Stimulated activated CD8-positive, alpha-beta memory T cell treated with anti-CD3 and anti-CD28 coated beads, Interleukin-15, amount 100 ng/mL, for 1 hour (primary cell): ENCODE measurements at places on chromosomes 16 and 17.

GRCh38 chr17:10126616-10127501, 71.5 kb downstream of the GAS7 start:
- no peak for DNase-seq

DNA sequence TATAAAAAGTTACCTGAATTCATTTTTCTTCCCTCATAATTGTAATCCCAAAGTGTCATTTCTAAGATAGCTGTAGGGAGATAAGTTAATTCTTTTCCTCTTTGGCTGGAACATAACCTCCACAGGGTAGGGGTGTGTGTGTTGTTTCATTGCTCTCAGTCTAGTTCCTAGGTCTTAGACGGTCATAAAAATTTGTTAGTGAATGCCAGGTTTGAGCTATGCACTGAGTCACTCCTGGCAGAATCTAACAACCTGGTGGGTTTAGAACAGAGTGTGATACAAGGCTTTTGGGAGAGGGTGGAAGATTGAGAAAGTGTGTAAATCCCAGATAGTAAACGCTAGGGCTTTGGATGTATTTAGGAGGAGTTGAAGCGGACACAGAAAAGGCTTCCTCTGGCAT, 894 bp upstream of the PHKG2 start:
- DNase-seq: no peak

- DNase-seq: no peak
These were observed 206.0 kb upstream of the CHMP6 start for GRCh38 chr17:80785477-80786178.

GRCh38 chr16:75457485-75458021, 6.9 kb downstream of the TMEM170A start:
- DNase-seq: no peak

- no peak for DNase-seq
These were observed 38.2 kb upstream of the PIRT start for GRCh38 chr17:10875984-10876555.

- DNase-seq: no peak
These were observed 147.8 kb downstream of the CMIP start for GRCh38 chr16:81592353-81592866.

- no peak for DNase-seq
These were observed 52.2 kb downstream of the BCAS3 start for GRCh38 chr17:60729854-60730253.

- no peak for DNase-seq
These were observed 57.1 kb upstream of the EMP2 start for GRCh38 chr16:10637337-10638037.

GRCh38 chr16:87636050-87636684, 33.9 kb downstream of the JPH3 start:
- DNase-seq: peak; percentile 60

- no peak for DNase-seq
These were observed 52.0 kb upstream of the TEX2 start for GRCh38 chr17:64315032-64315490.

GRCh38 chr16:81546781-81547180, 102.2 kb downstream of the CMIP start:
- DNase-seq: no peak
